ENCODE measurements at places on chromosomes 3 and 15.

- no peak for DNase-seq
Measured at GRCh38 chr15:37122703-37123102, 22.4 kb upstream of the MEIS2 start.

GRCh38 chr3:189109145-189109544 lies 62.6 kb upstream of the TPRG1 start:
- no peak for DNase-seq

DNA sequence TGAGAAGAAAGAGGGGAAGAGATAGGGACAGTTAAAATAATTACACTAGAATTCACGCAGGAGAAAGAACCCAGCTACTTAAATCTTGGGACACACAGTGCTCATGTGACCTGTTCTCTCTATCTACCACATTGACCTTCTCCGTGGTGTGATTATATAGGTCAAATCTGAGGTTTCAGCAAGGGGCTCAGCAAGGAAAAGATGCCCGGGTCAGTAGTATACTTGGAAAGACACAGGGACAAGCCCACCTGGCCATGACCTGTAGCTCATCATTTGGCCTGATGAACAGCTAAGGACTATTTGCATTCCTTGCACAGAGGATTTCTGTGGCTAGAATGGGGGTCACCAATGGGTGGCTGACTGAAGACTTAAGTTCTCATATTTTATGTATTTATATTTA lies 71.9 kb downstream of the SSR3 start:
- DNase-seq: no peak

GRCh38 chr3:189239616-189240015 lies 67.8 kb downstream of the TPRG1 start:
- DNase-seq: no peak
